Spinal cord (tissue), 10 donors: ENCODE measurements at places on chromosomes 13 and 19.
A peak's percentile ranks its signal among the peaks of the same experiment; 100 is the strongest.

GRCh38 chr13:24168392-24168750, 7.9 kb downstream of the SPATA13 start:
- H3K36me3 ChIP-seq, result peaks cover 8% of the 10 kb centered on the region
- H3K27ac ChIP-seq, result peak overlapping the region; percentile 81
- H3K4me1 ChIP-seq, result peaks cover 22% of the 10 kb centered on the region

- H3K36me3 ChIP-seq, result no peaks in the 10 kb centered on the region
- no peak for DNase-seq
- no peaks in the 10 kb centered on the region for H3K27me3 ChIP-seq
- no peak overlapping the region for H3K4me3 ChIP-seq
- peaks cover 15% of the 10 kb centered on the region for H3K4me1 ChIP-seq
Measured at GRCh38 chr13:30037766-30038165, 187.3 kb upstream of the UBL3 start.

DNA sequence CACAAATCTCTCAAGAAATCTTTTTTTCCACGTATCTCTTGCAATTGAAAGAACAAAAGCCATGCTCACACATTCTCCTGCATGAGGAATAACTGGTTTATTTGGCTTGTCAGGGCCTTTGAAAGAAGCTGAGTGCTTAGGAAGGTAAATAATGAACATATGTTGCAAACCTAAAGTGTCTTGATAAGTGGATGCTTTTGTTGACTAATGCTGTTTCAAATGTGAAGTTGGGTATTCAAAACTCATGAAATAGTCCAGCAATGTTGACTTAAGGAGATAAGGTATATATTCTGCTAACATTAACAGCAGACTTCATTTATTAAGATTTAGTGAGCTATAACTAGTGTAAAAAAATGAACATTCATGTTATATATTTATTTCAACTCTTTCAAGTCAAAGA, 1792.7 kb upstream of the MIR17HG start:
- DNase-seq, result no peak
- H3K27me3 ChIP-seq, result no peaks in the 10 kb centered on the region
- no peaks in the 10 kb centered on the region for H3K4me1 ChIP-seq
- no peak overlapping the region for H3K4me3 ChIP-seq
- no peaks in the 10 kb centered on the region for H3K36me3 ChIP-seq

- H3K36me3 ChIP-seq, result peaks cover 21% of the 10 kb centered on the region
- no peaks in the 10 kb centered on the region for H3K4me1 ChIP-seq
- no peak overlapping the region for H3K4me3 ChIP-seq
Measured at GRCh38 chr19:10618846-10619245, 6.5 kb upstream of the SLC44A2 start.

GRCh38 chr13:36950920-36951319, 30.9 kb upstream of the SMAD9 start:
- H3K27ac ChIP-seq, result no peak overlapping the region
- H3K27me3 ChIP-seq, result no peaks in the 10 kb centered on the region
- peaks cover 8% of the 10 kb centered on the region for H3K36me3 ChIP-seq
- H3K4me1 ChIP-seq, result no peaks in the 10 kb centered on the region

- no peak overlapping the region for H3K4me3 ChIP-seq
- no peaks in the 10 kb centered on the region for H3K27me3 ChIP-seq
- H3K4me1 ChIP-seq, result peaks cover 16% of the 10 kb centered on the region
- H3K36me3 ChIP-seq, result peaks cover 47% of the 10 kb centered on the region
- DNase-seq, result peak; percentile 16
Measured at GRCh38 chr13:114285166-114285808, 3.9 kb downstream of the UPF3A start.

- no peaks in the 10 kb centered on the region for H3K27me3 ChIP-seq
- H3K27ac ChIP-seq, result no peak overlapping the region
- DNase-seq, result no peak
- H3K36me3 ChIP-seq, result no peaks in the 10 kb centered on the region
- no peaks in the 10 kb centered on the region for H3K4me1 ChIP-seq
Measured at GRCh38 chr13:97076898-97077297, 82.6 kb upstream of the OXGR1 start.

- H3K36me3 ChIP-seq, result peaks cover 43% of the 10 kb centered on the region
- H3K4me1 ChIP-seq, result no peaks in the 10 kb centered on the region
- no peak for DNase-seq
- H3K4me3 ChIP-seq, result no peak overlapping the region
- H3K27me3 ChIP-seq, result no peaks in the 10 kb centered on the region
Measured at GRCh38 chr19:34224996-34225658, 29.2 kb upstream of the GARRE1 start.

DNA sequence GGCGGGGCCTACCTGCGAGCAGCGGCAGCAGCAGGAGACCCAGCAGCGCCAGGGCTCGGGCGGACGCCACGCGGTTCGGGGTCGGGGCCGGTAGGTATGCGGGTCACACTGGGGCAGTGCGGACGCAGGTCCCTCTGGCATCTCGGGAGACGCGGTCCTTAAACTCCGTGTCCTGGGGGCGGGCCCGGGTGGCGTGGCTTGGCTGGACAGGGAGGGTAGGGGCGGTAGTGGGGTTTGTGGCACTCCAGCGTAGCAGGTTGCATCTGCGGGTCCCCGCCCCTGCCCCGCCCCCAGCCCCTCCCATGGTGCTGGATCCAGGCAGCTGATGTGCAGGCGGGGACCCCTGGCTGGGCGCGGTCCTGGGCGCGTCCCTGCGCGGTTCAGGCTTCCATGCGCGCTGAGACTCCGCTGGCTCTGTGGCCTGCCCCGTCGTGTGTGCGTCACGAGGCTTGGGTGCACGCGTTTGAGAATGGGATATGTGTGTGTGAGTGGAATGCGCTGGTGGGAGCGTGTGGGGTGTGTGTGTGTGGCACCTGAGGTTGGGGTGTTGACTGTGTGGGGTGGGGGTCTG, 96.1 kb downstream of the WTIP start:
- DNase-seq, result no peak
- no peak overlapping the region for H3K27ac ChIP-seq
- no peaks in the 10 kb centered on the region for H3K4me1 ChIP-seq
- no peak overlapping the region for H3K4me3 ChIP-seq
- peaks cover 6% of the 10 kb centered on the region for H3K36me3 ChIP-seq

GRCh38 chr13:22839603-22840530, 340.9 kb upstream of the SGCG start:
- no peak overlapping the region for H3K4me3 ChIP-seq
- H3K27me3 ChIP-seq, result no peaks in the 10 kb centered on the region
- H3K36me3 ChIP-seq, result no peaks in the 10 kb centered on the region

DNA sequence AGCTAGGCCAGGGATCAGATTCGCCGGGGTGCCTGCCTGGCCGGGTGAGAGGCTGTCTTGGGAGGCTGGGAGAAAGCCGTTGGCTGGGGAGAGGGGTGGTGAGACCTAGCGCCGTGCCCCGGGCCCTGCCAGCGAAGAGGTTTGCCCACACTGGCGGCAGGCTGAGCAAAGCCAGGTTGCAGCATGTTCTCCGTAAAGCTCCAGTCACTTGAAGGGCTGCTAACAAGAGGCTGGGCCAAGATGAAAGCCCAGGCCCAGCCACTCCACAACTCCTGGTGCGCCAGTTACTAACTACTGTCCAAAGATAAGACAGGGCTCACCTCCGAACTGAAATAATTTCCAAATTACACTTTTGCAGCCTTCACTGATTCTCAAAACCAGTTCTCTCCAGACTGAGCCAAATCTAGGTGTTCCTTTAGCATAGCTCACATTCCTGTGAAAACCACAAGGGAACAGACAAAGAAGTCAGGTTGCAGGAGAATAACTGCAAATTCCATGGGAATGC, 16.3 kb downstream of the ELAVL1 start:
- H3K36me3 ChIP-seq, result peaks cover 69% of the 10 kb centered on the region
- no peak overlapping the region for H3K4me3 ChIP-seq
- no peak for DNase-seq
- no peaks in the 10 kb centered on the region for H3K27me3 ChIP-seq
- peaks cover 8% of the 10 kb centered on the region for H3K4me1 ChIP-seq
- H3K27ac ChIP-seq, result no peak overlapping the region

GRCh38 chr19:47483800-47484690, at the start of gene KPTN:
KPTN (minus strand) TSS chr19:47484219; CDS start chr19:47484160, 59 bp downstream.
- peaks cover 19% of the 10 kb centered on the region for H3K4me1 ChIP-seq
- peak; percentile 76 for DNase-seq
- H3K27me3 ChIP-seq, result no peaks in the 10 kb centered on the region
- H3K27ac ChIP-seq, result peak within 1 kb of the TSS; percentile 86

DNA sequence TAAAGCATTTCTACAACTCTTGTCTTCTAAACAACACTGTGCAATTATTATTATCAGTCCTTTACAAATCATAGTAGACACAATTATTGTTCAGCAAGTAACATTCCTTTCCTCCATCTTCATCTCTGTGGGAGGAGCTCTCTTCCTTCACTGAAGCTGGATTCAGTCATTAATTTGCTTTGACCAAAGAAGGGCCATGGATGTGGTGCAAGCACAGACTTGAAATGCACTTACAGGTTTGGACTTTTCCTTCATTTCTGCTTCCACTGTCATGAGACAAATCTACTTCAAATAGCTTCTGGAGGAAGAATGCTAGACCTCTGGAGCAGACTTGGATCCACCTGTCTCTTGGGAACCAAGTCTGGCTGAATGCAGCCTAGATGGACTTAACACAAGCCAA, 336.6 kb upstream of the SLITRK6 start:
- DNase-seq, result no peak
- no peaks in the 10 kb centered on the region for H3K36me3 ChIP-seq
- no peaks in the 10 kb centered on the region for H3K4me1 ChIP-seq
- H3K27ac ChIP-seq, result no peak overlapping the region

DNA sequence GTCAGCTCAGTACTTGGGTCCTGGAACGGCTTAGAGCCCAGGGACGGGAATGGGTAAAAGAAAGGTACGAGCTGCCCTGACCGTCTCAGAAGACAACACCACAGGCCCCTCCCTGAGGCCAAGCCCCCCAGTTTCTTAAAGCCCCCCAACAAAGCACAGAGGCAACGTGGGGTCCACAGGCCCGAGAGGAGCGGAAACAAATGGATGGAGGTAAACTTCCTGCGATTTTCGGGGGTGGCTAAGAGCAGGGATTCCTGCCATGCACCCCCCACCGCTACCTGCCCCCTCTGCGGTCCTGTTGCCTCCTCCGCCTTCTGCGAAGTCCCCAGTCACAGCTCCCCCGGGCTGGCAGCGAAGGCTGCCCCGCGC, 48.2 kb downstream of the PTPRS start:
- peaks cover 64% of the 10 kb centered on the region for H3K4me1 ChIP-seq
- H3K27ac ChIP-seq, result peak overlapping the region; percentile 15
- peak overlapping the region; percentile 58 for H3K4me3 ChIP-seq
- no peaks in the 10 kb centered on the region for H3K27me3 ChIP-seq
- no peak for DNase-seq

DNA sequence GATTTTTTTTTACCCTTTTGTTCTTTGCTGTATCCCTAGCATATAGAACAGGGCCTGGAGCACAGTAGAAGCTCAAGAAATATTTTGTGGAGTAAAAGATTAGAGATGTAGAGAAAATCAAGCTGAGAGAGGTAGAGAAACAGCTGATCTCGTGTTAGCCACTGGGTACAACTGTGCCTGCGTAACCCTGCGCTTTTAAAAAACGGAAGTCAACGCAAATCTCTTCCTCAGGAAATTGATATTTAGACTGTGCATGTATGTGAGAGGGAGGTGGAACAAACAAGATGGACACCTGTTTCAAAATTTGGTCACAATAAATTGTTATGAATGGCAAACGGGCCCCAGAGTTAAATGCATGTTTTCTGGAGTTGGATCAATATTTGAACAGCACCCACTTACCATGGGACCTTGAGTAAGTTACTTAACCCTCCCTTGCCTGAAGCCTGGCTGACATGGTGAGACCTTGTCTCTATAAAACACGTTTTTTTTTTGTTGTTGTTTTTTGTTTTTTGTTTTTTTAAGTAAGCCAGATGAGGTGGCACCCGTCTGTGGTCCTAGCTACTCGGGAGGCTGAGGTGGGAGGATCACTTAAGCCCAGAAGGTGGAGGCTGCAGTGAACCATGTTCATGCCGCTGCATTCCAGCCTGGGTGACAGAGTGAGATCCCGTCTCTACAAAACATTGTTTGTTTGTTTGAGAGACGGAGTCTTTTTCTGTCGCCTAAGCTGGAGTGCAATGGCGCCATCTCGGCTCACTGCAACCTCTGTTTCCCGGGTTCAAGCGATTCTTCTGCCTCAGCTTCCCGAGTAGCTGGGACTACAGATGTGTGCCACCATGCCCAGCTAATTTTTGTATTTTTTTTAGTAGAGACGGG, 3.3 kb upstream of the EPOR start:
- H3K4me1 ChIP-seq, result peaks cover 21% of the 10 kb centered on the region
- DNase-seq, result no peak
- H3K36me3 ChIP-seq, result no peaks in the 10 kb centered on the region
- H3K27ac ChIP-seq, result no peak overlapping the region

DNA sequence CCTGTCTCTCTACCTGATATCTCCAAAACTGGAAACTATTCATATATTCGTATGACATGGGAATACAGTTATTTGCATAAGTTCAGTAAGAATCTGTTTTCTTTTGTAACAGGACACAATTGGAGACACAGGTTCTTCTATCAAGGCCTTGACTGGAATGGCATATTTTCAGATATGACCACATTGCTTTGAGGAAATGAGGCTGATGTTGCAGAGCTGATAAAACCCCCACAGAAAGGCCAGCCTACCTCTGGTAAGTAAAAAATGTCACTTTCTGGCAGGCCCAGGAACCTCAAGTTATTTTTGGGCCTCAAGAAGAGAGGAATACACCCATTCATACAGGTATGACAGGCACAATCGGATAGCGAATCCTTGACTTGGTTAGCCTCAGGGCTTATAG, 29.5 kb upstream of the KBTBD6 start:
- H3K4me1 ChIP-seq, result no peaks in the 10 kb centered on the region
- no peak overlapping the region for H3K4me3 ChIP-seq
- no peaks in the 10 kb centered on the region for H3K36me3 ChIP-seq
- no peaks in the 10 kb centered on the region for H3K27me3 ChIP-seq

DNA sequence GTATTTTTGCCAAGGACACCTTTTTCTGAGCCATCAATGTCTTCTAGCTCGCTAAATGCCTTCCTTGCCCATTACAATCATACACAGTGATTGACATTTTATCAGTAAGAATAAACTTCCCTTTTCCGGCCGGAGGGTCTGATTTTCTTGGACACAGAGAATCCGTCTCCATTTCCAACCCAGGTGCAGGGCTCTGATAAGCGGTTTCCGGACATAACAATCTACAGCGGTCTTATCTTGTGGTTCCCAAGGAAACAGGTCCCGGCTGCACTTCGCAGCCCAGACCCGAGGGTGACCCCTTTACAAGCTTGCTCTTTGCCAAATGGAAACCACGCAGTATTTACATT, 5.1 kb upstream of the ZNF77 start:
- H3K4me3 ChIP-seq, result peak overlapping the region; percentile 68
- no peak for DNase-seq
- H3K27me3 ChIP-seq, result no peaks in the 10 kb centered on the region
- H3K4me1 ChIP-seq, result peaks cover 14% of the 10 kb centered on the region
- H3K36me3 ChIP-seq, result no peaks in the 10 kb centered on the region
- H3K27ac ChIP-seq, result peak overlapping the region; percentile 97

DNA sequence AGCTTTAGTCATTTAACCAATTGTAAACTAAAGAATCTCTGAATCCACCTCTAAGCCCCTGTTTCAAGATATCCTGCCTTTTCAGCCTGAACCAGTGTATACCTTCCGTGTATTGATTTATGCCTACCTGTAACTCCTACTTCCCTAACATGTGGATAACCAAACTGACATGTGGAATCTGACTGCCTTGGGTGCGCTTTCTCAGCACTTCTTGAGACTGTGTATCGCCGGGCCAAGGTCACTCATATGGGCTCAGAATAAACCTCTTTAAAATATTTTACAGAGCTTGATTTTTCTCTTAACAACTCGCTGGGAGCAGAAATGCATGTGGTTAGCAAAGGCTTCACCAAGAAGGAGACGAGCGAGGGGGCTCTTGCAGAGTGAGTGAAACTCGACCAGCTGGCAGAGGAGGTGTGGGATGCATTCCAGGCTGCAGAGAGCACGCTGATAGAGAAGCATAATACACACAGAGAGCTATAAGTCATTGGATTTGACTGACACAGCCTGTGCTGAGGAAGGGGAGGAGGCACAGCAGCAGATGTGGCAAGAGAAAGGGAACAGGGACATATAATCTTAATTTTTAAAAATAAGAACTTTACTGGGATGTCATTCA, 268.2 kb upstream of the MAB21L1 start:
- no peaks in the 10 kb centered on the region for H3K27me3 ChIP-seq
- H3K4me3 ChIP-seq, result no peak overlapping the region
- H3K4me1 ChIP-seq, result peaks cover 4% of the 10 kb centered on the region
- H3K36me3 ChIP-seq, result no peaks in the 10 kb centered on the region
- H3K27ac ChIP-seq, result no peak overlapping the region
- DNase-seq, result no peak
